Glutamatergic neuron (in vitro differentiated cells): ENCODE measurements at places on chromosomes 1 and 21.

DNA sequence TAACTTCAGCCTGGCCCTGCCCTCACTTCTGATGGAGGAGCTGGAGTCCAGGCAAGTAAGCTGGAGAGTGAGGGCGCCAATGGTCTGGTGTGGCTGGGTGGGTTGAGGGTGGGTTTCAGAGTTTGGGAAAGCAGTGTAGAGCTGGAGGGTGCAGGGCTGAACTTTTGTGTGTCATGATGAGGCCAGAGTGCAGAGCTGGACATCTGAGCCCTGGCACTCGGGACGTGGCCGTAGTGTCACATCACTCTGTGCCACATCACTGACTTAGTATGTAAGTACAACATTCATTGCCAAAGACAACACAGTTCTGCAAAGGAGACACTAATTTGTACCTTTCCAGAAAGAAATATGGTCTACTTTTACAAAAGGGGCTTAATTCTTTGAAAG is 15.8 kb downstream of the SPATA46 start:
- DNase-seq: no peak

GRCh38 chr1:229105822-229106525 is 164.9 kb upstream of the RAB4A start:
- DNase-seq: no peak

DNA sequence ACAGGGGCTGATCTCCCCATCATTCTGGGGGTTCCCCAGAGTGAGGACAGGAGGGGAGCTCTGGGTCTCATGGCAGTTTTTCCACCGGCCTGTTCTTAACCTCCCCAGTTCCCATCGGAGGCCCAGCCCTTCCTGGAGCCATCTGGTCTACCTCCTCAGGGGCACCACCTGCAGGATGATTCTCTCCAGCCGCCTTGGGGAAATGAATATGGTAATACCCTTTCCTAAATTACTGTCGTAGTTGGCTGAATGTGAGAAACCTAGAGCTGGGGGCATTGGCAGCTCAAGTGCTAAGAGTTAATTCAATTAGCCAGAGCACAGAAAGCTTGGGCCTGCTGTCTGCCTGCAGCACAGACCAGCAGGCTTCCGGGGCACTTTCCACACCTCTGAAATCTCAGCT is 64.9 kb downstream of the TAS1R2 start:
- DNase-seq: peak; percentile 70

GRCh38 chr1:117555806-117556205 is 50.0 kb upstream of the TENT5C start:
- no peak for DNase-seq

DNA sequence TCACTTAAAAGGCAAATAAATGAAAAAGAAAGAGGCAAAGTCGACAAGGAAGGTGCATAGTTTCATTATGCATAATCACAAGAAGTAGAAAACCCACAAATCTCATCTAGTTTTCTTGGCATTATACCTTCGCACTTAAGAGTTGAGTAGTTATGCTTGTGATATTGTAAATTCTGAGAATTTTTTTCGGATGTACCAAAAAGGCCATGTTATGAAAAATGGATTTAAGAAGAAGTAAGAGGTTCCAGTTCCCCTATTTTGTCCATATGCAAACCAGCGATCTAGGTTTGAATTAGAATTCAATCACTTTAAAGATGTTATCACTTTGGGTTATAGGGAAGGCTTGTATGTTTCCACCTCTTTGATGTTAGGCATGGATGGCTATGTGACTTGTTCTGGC is 7.9 kb upstream of the ERICH3 start:
- no peak for DNase-seq

DNA sequence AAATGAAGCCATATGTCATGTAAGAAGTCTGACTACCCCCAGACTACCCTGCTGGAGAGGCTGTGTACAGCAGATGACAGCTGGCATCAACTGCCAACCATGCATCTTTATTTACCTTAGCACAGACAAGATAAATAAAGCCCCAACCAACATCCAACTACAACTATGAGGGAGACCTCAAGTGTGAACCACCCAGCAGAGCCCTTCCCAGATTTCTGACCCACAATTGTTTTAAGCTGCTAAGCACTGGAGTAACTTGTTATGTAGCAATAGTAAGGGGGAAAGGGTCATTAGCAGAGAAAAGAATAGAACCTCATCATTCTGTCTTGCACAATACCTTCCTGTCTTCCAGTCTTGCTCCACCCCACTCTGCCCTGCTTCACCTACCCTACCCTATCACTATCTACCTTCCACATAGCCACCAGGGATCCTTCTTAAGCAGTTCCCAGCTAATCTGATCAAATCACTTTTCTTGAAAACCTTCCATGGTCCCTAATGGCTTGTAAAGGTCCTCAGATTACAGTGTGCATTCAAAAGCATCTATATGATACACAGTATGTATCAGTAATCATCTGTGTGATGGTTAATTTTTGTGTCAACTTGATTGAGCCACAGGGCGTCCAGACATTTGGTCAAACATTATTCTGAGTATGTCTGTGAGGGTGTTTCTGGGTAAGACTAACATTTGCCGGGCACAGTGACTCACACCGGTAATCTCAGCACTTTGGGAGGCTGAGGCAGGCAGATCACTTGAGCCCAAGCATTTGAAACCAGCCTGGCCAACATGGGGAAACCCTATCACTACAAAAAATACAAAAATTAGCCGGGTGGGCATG is 19.6 kb upstream of the RBM15 start:
- DNase-seq: no peak

DNA sequence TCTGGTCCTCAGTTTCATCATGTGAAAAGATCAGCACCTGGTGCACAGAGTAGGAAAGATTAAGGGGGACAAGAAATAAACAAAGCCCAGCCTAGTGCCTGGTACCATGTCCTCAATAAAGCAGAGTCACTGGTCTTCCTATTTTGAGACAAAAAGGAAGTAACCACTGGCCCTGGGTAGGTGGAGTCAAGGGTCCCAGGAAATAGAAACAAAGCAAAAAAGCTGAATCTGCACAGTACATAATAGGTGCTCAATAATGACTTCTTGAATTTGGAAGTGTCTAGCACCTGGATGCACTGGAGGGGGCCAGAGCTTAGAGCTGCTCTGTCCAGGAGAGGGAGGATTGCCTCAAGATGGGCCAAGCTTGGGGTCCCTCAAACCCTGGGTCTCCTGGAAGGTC is 1.9 kb upstream of the EPHB2 start:
- DNase-seq: no peak

DNA sequence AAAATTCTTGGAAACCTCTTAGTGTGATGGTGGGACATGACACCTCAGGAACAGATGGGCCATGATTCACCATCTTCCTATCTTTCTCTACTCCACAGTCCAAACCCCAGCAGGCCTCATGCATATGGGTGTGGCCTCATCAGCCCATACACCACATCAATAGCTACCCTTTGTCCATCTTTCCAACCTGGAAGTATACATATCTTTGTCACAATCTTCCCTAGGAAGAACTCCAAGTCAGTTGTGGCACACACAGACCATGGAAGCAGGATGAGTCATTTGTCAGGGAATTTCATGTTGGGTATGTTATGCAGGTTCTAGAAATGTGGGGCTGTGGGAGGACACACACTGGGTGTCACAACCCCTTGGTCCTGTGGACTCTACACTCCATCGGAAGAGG is 30.5 kb upstream of the CLCA4 start:
- DNase-seq: no peak

DNA sequence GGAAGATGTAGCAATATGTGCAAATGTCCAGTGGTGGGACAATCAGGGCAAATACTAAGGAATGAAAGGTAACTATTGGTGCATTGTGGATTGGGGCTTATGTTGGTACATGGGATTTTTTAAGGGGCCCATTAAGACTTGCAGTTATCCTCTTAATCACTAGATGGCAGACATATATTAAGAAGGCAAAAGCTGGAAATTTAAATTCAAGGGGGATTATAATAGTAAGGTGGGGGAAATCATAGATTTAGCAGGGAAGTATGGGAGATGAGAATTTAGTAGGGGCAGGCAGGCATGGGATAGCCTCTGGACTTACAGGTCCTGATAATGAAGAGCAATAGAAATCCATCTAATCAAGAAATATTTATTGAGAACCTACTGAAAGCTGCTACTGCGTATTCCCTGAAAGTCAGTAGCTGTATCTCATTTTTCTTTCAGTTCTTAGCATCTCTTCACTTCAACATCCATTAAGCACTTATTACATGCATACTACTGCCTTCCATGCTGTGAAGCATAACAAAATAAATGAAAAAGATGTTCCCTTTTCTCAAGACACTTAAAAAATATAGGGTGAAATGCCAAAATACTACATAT is 251.8 kb downstream of the CRB1 start:
- DNase-seq: no peak

DNA sequence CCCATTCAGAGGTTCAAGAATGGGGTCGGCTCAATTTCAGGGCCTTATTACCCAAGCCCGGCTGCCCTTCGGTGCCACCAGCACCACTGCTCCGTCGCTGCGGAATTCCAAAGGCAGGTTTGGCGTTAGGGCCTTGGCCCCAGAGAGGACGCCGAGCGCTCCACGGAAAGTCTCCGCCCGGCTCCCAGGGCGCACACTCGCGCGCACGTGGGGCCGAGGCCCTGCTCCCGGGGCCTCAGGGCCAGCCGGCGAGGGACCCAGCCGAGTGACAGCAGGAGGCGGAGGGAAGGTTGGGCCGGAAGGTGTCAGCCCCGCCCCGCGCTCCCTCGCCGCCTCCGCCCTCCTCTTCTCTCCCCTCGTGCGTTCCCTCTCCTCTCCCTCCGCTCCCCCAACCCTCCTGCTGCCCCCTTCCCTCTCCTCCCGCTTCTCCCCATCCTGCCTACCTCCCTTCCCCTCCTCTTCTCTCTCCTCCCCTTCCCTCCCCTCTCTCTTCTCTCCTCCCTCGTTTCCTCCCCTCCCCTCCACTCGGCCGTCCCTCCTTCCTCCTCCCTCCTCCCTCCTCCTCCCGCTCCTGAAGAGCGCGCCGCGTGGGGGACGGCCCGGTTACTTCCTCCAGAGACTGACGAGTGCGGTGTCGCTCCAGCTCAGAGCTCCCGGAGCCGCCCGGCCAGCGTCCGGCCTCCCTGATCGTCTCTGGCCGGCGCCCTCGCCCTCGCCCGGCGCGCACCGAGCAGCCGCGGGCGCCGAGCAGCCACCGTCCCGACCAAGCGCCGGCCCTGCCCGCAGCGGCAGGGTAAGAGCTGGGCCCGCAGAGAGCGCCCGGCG is at the start of gene ETS2:
ETS2 (plus strand) TSS at position 602 of the 825 bp plus-strand sequence. CDS start 4,106 bp downstream, outside the sequence.
- peak; percentile 81 for DNase-seq

DNA sequence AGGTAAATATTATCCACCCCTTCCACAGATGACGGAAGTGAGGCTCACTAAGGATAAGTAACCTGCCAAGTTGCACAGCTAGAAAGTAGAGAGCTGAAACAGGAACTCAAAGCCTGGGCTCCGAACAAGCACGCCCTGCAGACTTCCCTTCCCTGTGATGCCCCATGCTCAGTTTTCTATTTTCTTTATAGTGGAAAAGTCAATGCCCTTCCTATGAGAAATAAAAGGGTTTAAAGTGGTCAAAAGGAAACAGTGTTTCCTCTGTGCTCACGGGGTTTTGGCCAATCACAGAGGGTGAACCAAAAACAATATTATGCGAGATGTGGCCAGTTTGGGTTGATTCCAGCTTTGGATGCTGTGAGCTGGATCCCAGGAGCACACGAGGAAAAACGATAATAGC is 44.5 kb downstream of the DDR2 start:
- DNase-seq: no peak

GRCh38 chr1:218425647-218426342 is 80.7 kb downstream of the TGFB2 start:
- DNase-seq: no peak

DNA sequence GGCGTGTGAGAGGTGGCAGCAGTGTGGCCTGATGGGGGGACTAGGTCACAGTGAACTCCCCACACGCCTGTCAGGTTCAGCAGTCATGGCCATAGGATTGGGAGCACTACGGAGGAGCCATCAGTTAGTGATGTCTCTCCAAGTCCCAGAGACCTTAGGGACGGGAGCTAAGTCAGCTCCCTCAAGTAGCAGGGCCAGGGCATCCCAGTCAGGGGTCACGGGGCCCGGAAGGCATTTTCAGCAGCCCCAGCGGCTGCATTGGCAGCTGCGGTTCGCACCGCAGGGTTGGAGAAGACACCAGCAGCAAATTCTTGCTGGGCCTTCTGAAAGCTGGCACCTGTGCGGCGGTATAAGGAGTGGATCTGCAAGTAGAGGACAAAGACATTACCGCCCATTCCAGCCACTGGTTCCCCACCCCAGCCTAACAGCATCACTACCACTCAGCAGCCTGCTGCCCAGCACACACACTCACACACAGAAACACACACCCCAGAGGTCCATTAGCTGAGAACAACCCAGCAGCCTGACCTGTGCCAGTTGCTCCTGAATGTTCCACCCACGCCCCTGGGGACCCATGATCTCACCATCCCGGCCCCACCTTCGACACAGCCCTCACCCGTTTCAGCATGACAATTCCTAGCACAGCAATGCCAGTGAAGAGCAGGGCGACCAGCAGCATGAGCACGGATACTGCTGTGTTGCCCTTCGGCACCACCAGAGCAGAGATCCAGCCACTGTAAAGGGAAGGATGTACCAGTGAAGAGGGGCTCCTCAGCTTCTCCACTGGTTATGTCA is 972 bp upstream of the ENTREP3 start:
- peak; percentile 62 for DNase-seq

GRCh38 chr1:205053296-205053695 is 10.3 kb downstream of the CNTN2 start:
- DNase-seq: no peak

DNA sequence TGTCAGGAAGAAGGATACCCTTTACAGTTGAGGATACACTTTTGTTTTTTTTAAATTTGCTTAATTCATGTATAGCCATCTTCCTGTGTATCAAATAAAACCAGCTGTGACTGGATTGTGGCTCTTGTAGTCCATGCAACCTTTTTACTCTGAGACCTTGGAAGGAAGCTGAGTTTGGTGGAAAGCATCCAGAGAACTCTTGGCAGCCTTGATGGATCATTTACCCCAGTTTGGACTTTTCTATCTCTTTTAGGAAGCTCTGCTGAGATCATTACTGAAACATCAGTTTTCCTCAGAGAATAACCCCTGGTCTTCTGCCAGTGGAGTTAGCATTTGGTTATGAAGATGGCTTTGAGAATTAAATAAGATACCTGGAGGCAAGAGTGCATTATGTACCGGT is 21.2 kb upstream of the APOBEC4 start:
- no peak for DNase-seq

DNA sequence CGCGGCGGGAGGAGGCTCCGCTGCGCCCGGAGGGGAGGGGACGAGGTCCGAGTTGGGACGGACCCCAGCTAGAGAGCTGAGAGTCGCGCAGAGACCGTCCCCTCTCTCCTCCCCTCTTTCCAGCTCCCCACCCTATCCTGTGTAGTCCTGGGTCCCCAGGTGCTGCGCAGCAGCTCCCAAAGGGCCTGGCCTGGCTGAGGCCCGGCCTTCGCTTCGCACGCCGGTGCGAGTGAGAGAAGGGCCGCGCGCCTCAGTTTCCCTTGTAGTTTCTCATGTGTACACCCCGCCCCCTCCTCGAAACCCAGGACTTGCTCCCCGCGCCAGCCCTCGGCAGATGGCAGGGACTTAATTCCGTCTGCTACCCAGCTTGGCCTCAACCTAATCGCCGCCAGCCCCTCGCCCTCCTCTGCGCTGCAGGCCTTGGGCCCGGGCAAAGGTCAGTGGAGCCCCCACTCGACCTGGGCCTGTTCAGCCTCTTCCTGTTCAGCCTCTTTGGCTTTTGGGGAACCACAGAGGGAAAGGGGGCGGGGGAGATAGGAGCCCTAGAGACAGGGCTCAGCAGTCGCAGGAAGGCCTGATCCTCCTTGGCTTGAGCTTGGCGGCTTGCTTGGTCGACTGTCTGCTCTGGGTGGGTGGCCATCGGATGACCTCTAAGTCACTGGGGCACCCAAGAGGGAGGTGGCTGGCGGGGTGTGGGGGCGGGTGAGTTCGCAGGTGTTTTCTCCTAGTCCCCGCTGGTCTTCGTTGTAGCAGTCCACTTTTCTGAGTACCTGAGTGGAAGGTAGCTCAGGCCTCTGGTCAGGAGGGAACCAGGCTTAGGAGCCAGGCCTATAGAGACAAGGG is 1.0 kb downstream of the ZNF687 start:
- peak; percentile 59 for DNase-seq
